ENCODE measurements at places on chromosomes 7 and 10. TPM values are rescaled to one million over a fixed set of nuclear protein-coding genes. Genes with fewer than 3 reads are reported as not detected.

DNA sequence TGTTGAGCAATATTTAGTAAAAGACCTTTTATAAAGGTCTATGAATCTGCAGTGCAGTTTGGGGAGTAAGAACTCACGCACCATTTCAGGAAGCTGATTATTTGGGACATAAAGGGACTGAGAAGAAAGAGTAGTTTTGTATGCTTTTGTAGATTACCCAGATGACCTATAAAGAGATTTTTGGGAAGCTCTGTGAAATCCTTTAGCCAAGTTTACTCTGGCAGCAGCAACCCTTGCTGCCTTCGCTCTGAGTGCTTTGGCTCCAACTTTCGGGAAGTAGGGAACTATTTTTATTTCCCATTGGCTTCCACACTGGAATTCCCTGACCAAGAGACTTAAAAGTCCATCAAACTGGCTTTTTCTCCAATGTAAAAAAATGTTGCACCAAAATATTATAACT is 1110.1 kb upstream of the PHF14 start:
- no peak overlapping the region for H3K4me3 ChIP-seq
- no peak for DNase-seq
- no peaks in the 10 kb centered on the region for H3K36me3 ChIP-seq
- H3K27me3 ChIP-seq = no peaks in the 10 kb centered on the region
- H3K4me1 ChIP-seq = no peaks in the 10 kb centered on the region
- no peak overlapping the region for H3K27ac ChIP-seq

DNA sequence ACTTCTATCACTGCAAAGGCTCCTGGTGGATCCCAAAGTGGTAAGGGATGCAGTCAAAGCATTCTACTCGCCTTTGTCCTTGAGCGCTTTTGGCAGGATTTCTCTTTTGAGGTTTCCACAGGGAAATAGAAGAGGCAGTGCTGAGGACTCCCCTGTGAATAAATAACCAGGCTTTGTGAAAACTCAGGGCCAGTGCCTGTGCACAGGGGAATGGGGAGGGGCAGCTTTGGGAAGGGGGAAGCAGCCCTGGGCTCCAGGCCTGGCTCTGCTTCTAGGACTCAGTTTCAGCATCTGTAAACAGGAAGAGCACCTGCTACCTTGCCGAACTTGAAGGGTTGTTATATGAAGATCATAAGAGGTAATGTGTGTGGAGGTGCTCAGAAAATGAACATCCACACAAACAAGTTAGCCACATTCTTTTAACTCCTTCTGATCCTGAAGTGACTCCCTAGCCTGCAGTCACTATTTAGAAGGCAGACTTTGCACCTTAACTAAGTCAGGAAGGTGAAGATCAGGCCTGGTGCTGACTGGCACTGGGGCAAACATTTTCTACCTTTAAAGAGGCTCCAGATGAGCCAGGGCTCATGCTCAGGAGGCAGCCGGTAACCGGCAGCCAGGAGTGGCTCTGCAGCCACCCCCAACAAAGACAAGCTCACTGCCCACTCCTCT is 22.5 kb upstream of the MMP21 start:
- H3K4me3 ChIP-seq = no peak overlapping the region
- no peak for DNase-seq
- no peak overlapping the region for H3K27ac ChIP-seq
- H3K27me3 ChIP-seq = no peaks in the 10 kb centered on the region
- H3K4me1 ChIP-seq = peaks cover 17% of the 10 kb centered on the region
- H3K36me3 ChIP-seq = peaks cover 9% of the 10 kb centered on the region

DNA sequence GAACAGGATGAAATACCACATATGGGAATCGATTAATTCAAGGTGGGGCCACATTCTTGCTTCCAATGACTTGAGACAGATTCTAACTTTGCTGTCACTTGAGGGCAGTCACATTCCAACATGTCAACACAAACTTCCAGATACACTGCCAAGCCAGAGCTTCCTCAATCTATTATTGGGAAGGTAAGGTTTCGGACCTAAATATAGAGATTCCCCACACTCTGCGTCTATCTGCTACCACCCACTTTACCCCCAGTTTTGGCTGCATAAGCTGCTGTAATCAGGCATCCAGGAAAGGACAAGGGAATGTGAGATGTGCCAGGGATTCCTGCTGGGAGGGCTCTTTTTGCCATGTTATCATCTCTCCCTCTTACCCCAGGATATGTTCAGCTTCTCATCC is 20.5 kb upstream of the DGKI start:
- no peaks in the 10 kb centered on the region for H3K4me1 ChIP-seq
- DNase-seq = no peak
- H3K4me3 ChIP-seq = no peak overlapping the region
- H3K36me3 ChIP-seq = peaks cover 50% of the 10 kb centered on the region
- H3K27ac ChIP-seq = no peak overlapping the region
- H3K27me3 ChIP-seq = no peaks in the 10 kb centered on the region

- no peak overlapping the region for H3K27ac ChIP-seq
- H3K4me1 ChIP-seq = no peaks in the 10 kb centered on the region
- DNase-seq = peak; percentile 51
Observed at GRCh38 chr10:13371897-13372470, 23.9 kb upstream of the SEPHS1 start.

HELLS gene
- 132 TPM for total RNA-seq

DNA sequence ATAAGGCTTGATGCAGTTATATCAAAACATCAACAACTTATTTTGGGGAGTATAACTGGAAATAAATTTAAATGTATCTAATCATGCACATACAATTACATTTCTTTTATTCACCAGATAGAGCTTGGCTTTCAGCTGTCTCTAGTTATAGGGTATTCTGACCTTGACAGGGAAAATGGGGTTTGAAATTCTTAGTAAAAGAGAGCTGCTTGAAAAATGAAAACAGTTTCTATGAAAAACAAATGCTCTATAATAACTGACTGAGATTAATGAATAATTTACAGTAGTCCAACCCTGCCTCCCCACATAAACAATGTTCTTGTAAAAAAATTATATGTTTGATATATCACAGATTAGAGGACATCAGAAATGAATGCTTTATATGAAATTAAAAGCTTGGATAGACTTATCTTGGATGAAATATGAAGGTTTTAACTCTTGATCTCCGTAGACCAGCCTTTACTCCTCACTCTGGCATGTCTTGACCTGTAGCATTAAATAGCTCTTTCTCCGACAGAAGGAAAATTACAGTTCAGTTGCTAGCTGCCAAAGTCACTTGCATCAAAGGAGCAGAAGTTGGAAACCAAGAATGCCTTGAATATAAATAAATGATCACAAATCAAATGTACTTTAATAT is 32.1 kb downstream of the VWC2 start:
- no peaks in the 10 kb centered on the region for H3K4me1 ChIP-seq
- H3K4me3 ChIP-seq = no peak overlapping the region
- no peak for DNase-seq
- H3K27me3 ChIP-seq = no peaks in the 10 kb centered on the region
- no peaks in the 10 kb centered on the region for H3K36me3 ChIP-seq

GRCh38 chr7:35416568-35416967 is 162.7 kb upstream of the TBX20 start:
- no peaks in the 10 kb centered on the region for H3K36me3 ChIP-seq
- no peak overlapping the region for H3K4me3 ChIP-seq
- no peak overlapping the region for H3K27ac ChIP-seq
- no peak for DNase-seq

- no peaks in the 10 kb centered on the region for H3K36me3 ChIP-seq
- H3K4me1 ChIP-seq = peaks cover 23% of the 10 kb centered on the region
- H3K27ac ChIP-seq = no peak overlapping the region
- peaks cover 46% of the 10 kb centered on the region for H3K27me3 ChIP-seq
Observed at GRCh38 chr10:131250454-131251145, 60.9 kb downstream of the TCERG1L start.

- peaks cover 8% of the 10 kb centered on the region for H3K36me3 ChIP-seq
- H3K4me3 ChIP-seq = no peak overlapping the region
- no peaks in the 10 kb centered on the region for H3K27me3 ChIP-seq
- no peak overlapping the region for H3K27ac ChIP-seq
- H3K4me1 ChIP-seq = peaks cover 2% of the 10 kb centered on the region
- DNase-seq = no peak
Observed at GRCh38 chr7:98265841-98266271, 13.8 kb upstream of the TECPR1 start.

CFAP69 gene
- 12.0 TPM for total RNA-seq

DNA sequence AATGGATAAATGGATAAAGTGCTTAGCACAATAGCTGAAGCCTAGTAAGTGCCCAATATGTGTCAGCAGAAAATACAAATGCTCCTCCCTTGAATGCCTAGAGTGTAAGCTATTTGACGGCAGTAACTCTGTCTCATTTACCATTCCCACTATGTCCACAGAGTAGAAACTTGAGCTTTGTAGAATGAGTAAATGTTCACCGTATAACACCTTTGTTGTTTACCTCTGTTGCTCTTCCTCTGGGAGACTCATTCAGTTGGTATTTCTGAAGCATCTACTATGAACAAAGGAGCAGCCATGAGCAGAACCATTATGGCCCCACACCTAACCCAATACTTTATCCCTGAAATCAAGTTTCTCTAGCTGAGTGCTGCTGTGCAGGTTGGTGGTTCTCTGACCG is 8.4 kb upstream of the SLC16A12 start:
- no peak for DNase-seq
- H3K4me3 ChIP-seq = no peak overlapping the region
- H3K4me1 ChIP-seq = peaks cover 13% of the 10 kb centered on the region

GRCh38 chr7:157916946-157917640 is 580.3 kb downstream of the DNAJB6 start:
- H3K4me3 ChIP-seq = no peak overlapping the region
- H3K27ac ChIP-seq = no peak overlapping the region
- no peak for DNase-seq
- no peaks in the 10 kb centered on the region for H3K36me3 ChIP-seq
- H3K27me3 ChIP-seq = no peaks in the 10 kb centered on the region

DNA sequence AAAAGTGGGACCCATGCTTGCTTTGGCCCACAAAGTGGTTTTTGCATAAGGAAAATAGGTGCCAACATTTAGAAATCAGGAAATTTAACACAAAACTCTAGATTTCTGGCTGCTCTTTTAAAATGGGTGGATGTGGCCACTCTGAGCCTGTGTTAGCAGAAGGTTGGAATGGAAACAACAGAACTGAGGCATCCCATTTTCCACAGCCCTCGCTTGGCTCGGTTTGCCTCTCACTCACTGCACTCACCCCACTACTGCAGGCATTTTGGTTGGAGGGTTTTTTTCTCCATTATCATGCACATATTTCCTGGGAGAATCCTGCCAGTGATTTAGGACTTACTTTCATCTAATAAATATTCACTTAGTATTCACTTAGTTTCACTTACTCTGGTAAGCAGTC is 178.9 kb downstream of the BICC1 start:
- H3K27me3 ChIP-seq = no peaks in the 10 kb centered on the region
- no peak for DNase-seq
- no peaks in the 10 kb centered on the region for H3K4me1 ChIP-seq
- H3K36me3 ChIP-seq = peaks cover 1% of the 10 kb centered on the region
- H3K27ac ChIP-seq = no peak overlapping the region

PRDX3 gene
- total RNA-seq = 117 TPM

- DNase-seq = no peak
- H3K4me3 ChIP-seq = no peak overlapping the region
- no peak overlapping the region for H3K27ac ChIP-seq
- peaks cover 25% of the 10 kb centered on the region for H3K27me3 ChIP-seq
Observed at GRCh38 chr10:11336722-11337162, 274.7 kb downstream of the USP6NL start.

COL28A1 gene
- total RNA-seq = 17.3 TPM

MTPN gene
- 91.6 TPM for total RNA-seq

- no peaks in the 10 kb centered on the region for H3K36me3 ChIP-seq
- no peaks in the 10 kb centered on the region for H3K4me1 ChIP-seq
- H3K27ac ChIP-seq = no peak overlapping the region
- peaks cover 25% of the 10 kb centered on the region for H3K27me3 ChIP-seq
- peak; percentile 9 for DNase-seq
- H3K4me3 ChIP-seq = no peak overlapping the region
Observed at GRCh38 chr10:46545861-46546590, 10.4 kb downstream of the GPRIN2 start.

- DNase-seq = no peak
- no peaks in the 10 kb centered on the region for H3K27me3 ChIP-seq
Observed at GRCh38 chr7:24840563-24840962, 83.3 kb upstream of the GSDME start.

INMT gene
- 2.9 TPM for total RNA-seq

- no peak overlapping the region for H3K4me3 ChIP-seq
- peak overlapping the region; percentile 29 for H3K27ac ChIP-seq
- DNase-seq = no peak
Observed at GRCh38 chr7:155234158-155234492, 63.6 kb upstream of the INSIG1 start.

PYROXD2 gene
- 15.8 TPM for total RNA-seq

DNA sequence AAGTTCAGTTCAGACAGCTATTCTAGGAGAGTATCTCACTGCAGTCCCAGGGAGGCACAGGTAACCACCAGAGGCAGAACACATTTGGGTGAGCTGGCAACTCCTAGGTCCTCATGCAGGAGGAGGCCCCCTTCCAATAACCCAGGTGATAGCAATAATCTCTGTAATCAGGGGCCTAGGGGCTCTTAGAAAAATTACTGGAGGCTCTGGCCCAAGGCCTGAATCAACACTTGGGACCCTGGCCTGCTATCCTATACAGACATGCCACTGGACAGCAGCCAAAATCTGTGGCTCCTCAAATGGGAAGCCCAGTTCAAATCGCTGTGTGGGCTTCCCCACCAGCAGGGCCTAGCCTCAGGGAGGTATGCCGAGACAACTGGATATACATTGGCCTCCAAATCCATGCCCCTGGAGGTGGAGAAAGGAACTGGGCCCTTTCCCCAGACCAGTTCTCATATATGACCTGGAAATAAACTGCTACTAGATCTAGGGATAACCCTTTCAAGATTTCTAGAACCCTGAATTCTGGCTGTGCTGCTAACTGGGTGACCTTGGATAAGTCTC is 1.6 kb downstream of the AVPI1 start:
- H3K27ac ChIP-seq = peak overlapping the region; percentile 52
- DNase-seq = no peak
- no peaks in the 10 kb centered on the region for H3K27me3 ChIP-seq
- peaks cover 13% of the 10 kb centered on the region for H3K4me1 ChIP-seq
- H3K4me3 ChIP-seq = peak overlapping the region; percentile 42

DNA sequence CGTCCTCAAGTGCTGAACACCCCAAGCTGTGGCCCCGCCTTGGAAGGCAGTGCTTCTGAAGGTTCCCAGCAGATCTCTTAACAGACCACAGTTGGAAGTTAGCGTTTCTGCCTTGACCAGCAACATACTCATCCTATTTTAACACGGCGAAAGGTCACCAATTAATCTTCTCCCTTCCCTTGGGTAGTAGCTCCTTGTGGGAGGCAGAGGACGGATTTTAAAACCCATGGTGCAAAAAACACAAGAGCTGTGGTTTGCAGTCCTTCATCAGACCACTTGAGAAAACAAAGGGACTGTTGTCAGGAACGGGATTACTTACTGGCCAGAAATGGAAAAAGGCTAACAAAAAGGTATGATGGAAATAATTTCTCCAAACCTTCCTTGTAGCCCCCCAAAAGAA is 87.3 kb downstream of the BEND7 start:
- H3K36me3 ChIP-seq = peaks cover 8% of the 10 kb centered on the region
- H3K27ac ChIP-seq = no peak overlapping the region
- H3K27me3 ChIP-seq = peaks cover 29% of the 10 kb centered on the region
- no peak for DNase-seq
- H3K4me1 ChIP-seq = peaks cover 6% of the 10 kb centered on the region

HTR7 gene
- 0.93 TPM for total RNA-seq

COL17A1 gene
- total RNA-seq = 0.86 TPM

Data from progenitor cell of endocrine pancreas (in vitro differentiated cells).